ENCODE measurements at places on chromosomes 1 and 21.

DNA sequence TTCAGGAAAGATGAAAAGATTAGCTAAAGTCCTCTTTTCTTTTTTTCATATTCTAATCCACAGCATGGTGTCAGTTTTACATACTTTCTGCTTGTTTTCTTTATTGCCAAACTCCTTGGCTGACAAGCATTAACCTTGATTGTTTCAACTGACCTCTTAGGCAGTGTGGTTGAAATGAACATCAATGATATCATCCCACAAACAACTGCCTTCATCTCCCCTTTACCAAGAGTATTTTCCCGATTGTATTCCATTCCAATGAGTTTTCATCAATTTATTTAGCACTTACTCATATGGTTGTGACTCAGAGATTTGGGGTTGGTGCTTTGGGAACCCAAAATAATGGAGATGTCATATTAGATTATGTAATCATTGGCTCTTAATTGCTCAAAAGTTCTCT is 71.8 kb downstream of the SPAG17 start:
- DNase-seq: no peak

- no peak for DNase-seq
Observed at GRCh38 chr1:204483791-204484190, 10.8 kb downstream of the PIK3C2B start.

GRCh38 chr1:18830596-18830995 is 28.9 kb downstream of the TAS1R2 start:
- DNase-seq: no peak

- no peak for DNase-seq
Observed at GRCh38 chr1:164563721-164564360, 4.9 kb downstream of the PBX1 start.

- no peak for DNase-seq
Observed at GRCh38 chr1:15680131-15680530, 4.0 kb upstream of the PLEKHM2 start.

GRCh38 chr1:2472561-2473177 is 3.4 kb upstream of the PLCH2 start:
- DNase-seq: no peak

DNA sequence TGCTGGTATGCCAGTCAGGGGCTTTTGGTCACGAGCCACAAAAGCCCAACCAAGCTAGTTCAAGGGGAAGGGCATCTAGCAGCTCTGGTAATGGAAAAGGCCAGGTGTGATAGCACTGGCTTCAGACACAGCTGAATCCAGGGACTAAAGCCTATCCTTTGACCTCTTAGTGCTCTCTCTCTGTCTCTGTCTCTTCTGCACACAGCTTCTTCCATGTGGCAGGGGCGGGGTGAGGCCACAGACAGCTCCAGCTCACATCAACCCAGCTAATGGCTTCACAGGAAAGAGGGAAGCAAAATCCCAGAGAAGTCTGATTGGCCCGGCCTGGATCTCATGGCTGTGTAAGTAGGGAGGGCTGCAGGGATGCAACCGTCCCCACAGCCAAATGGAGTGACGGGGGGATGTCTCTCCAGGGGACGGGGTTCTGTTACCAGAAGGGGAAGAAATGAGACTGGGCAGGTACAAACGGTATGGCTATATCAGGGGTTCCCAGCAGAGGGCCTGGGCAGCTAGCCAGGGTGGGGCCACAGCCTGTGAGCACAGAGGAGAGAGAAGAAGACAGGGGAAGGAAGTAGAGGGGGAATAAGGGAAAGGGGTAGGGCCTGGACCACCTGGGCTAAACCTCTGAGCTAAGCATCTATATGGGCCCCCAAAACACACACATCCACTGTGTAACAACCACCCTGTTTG is 42.4 kb downstream of the FBXO2 start:
- no peak for DNase-seq

GRCh38 chr1:52153898-52154297 is 12.0 kb downstream of the ZFYVE9 start:
- no peak for DNase-seq

DNA sequence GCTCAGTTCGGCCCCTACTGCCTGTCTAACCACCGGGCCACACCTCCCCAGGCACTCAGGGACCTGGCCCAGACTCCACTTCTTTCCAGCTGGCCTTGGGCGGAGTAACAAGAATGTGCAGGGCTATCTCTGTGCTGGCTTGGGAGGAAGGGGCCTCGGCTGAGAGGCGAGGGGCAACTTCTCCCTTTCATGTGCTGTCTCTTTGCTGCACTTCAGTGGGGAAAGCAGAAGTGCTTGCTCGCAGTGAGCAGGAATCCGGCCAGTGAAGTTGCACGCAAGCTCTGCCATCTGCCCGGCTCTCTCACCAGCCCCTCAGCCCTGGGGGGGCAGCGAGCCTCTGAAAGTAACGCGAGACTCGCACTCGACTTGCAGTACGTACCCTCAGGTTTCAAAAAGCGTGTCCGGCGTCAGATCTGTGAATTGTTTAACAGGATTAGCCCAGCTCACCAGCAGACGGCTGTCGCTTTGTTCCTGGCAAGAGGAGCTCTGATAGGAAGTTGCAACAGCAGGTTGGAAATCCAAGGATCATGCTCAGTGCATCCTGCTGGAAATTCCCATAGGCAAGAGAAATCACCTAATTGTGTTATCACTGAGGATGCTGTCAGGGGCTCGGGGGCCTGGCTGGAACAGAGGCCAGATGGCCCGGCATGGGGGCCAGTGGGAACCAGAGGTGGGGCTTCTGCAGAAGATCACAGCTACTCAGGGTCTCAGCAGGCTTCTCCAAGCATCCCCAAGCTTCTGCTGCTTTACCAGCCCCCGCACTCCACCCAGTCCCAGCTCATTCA is 221.1 kb downstream of the NPHP4 start:
- no peak for DNase-seq
